ENCODE measurements at places on chromosomes 2 and 18.

GRCh38 chr2:68214381-68214780 lies 38.0 kb downstream of the PPP3R1 start:
- no peak for DNase-seq

GRCh38 chr2:227846831-227847230 lies 24.6 kb upstream of the DAW1 start:
- no peak for DNase-seq

GRCh38 chr2:128279786-128280157 lies 38.9 kb downstream of the HS6ST1 start:
- no peak for DNase-seq

DNA sequence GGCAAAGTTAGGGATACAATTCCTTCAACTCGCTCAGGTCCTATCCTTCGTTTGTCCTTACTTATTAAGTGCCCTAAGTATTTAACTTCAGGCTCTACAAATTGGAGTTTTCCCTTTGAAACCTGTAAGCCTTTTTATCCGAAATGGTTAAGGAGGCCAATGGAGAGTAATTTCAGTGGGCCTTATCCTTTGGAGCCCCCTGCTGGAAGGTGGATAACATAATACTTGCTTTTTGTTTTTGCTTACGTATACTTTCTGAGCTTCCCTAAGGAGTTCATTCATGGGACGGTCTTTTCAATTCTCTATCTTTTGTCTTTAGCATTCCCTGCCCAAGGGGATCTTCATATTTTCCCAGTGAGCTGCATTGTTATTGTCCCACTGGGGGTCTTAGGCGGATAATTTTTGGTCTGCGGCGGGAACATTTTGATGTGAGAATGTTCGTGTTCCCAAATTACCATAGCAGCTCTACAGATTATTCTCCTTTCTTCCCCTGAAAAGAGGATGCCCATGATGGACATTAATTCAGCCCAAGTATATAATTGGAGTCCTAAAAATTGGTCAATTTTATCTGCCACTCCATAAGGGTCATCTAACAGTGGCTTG lies 34.4 kb upstream of the TRAPPC8 start:
- no peak for DNase-seq

GRCh38 chr18:24827501-24827900 lies 367.1 kb downstream of the HRH4 start:
- no peak for DNase-seq

DNA sequence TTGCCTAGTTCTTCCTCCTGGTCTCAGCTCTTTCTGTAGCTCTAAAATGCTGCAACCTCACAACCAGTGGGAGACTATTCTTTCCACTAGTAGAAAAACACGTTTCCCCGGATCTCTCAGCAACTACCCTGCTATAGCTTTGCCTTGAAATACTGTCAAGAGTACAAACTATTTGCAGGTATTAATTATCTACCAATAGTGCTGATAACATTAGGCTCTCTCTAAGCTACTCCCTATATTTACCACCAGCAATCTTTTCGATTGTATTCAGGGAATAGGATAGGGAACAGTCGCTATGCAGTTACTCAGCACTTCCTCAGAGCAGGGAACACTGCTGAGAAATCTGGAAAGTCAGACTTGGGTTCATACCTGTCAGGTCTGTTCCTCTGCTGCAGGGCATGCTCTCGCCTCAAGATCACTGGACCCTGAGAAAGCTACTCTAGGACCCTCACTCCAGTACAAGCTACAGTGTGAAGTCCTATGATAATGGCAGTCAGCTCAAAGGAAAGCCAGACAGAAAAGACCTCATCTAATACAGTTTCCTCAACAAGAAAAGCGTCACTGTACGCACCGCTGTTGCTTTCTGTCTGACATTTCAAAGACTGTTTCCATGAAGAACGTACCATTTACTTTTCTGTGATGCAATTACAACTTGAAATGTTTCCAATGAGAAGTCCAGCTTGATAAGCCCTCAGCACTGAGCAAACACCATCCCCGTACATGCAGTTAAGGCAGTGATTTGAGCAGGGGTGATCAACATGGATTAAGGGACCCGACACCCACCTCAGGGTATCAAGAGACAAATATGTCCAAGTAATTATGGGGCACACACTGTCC lies 22.7 kb downstream of the GDF7 start:
- no peak for DNase-seq

DNA sequence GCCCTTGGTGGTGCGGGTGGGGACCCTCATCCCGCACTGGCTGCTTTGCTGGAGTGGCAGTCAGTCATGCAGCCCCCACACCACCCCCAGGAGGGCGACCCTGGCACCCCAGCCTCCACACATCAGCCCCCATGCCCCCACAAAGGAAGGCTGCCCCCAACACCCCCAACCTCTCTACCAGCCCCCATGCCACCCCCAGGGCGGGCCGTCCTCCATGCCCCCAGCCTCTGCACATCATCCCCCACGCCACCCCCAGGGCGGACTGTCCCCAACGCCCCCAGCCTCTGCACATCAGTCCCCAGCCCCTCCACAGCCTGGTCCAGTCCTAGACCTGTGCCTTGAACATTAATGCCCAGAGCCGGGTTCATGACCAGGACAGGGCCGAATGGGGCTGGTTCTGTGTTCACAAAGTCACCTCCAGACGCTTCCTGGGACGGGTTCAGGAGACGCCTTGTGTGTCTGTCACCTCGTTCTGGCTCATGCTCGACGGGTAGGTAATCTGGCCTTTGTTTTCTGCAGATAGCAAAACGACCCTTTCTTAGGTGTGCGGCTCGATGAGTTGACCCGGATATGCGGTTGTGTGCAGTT lies 18.4 kb downstream of the D2HGDH start:
- DNase-seq, result no peak

GRCh38 chr2:238187618-238188548 lies 15.6 kb downstream of the ILKAP start:
- no peak for DNase-seq

DNA sequence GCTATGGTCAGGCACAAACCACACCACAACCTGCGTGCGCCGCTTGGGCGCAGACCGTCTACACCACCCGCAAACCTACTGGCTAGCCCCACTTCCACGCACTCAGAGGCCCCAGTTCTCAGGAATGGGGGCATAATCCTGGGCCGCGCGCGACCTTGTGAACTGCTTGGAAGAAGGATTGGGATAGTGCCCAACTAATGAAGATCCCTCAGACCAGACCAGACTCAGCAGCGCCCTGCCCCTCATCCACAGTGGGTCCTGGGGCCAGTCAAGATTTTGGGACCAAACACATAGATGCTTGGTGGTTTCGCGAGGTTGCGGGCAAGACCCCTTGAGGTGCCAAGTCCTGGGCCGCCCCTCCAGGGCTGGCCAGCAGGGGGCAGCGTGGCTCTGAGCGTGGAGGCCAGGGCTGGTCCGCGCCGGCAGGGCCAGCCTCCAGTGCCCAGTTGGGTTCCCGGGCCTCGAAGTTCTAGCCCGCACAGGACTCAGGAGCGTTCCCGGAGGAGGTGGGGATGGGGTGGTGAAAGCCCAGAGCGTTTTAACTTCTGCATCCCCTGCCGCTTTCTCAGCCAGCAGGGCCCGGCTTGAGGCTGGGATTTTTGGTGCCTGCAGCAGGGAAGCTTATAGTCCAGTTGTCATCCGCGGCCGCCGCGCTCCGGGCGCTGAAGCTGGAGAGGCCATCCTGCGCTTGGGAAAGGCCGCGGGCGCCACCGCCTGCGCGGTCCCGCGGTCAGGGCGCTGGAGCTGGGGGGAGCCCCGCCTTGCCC lies 8.3 kb downstream of the OSR1 start:
- peak; percentile 60 for DNase-seq

DNA sequence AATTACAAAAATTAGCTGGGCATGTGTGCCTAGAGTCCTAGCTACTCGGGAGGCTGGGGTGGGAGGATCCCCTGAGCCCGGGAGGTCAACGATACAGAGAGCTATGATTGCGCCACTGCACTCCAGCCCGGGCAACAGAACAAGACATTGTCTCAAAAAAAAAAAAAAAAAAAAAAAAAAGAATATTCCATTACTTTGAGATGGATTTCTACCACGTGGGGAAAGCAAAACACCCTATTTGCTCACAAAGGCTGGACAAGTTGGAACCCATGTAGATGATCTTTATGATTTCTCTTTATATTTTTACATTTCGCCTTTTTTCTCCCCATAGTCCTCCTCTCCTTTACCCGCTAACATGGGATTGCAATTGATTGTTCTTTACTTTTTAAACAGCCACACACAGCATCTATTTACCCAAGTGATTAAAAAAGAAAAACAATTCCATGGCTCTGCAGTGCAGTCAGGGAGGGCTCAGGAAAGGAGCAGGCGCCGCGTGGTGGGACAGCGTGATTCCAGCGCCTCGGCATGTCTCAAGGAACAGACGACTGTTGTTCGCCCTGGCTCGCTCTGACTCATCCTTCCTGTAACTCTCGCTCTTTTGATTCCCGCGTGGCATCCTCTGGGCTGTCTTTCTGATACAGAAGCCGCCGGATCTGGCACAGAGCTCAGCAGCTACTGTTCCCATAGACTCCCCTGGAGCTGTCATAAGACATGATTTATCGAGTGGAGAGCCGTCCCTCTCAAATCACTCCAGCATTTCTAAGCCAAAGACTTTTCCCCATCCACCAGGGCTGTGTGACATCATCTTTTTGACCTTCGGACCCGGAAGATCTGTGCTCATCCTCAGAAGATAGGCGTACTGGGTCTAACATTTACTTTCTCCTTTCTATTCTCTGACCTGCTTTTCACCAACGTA lies 230.4 kb upstream of the AGAP1 start:
- DNase-seq, result no peak

DNA sequence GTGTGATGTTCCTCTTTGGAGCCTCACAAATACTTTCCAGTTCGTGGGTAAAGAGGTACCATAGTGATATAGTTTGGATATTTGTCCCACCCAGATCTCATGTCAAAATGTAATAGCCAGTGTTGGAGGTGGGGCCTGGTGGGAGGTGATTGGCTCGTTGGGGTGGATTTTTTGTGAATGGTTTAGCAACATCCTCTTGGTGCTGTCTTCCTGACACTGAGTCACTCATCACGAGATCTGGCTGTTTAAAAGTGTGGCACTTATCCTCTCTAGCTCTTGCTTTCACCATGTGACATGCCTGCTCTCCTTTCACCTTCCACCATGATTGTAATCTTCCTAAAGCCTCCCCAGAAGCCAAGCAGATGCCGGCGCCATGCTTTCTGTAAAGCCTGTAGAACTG lies 3.0 kb upstream of the CCDC93 start:
- DNase-seq, result no peak

DNA sequence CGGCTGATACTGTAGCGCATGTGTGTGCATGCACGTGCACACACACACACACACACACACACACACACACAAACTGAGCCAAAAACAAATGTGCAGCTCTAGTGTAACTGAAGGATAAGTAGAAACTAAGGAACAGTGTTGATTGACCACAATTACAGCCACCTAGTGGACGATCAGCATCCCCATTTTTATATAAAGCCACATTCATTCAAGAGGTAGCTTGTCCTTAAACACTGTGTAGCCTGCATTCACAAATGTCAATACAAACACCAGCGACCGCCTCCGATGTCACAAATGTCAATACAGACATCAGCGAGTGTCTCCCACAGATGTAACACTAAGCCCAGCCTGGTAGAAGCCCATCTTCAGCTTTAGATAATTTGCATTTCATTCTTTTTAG lies 167.4 kb downstream of the PTGR3 start:
- DNase-seq, result no peak

Measured in stimulated activated CD4-positive, alpha-beta T cell treated with anti-CD3 and anti-CD28 coated beads, Interleukin-12 subunit alpha, Interleukin-12 subunit beta, amount 100 ng/mL, for 24 hours (primary cell).